ENCODE measurements at places on chromosomes 6 and 20.

DNA sequence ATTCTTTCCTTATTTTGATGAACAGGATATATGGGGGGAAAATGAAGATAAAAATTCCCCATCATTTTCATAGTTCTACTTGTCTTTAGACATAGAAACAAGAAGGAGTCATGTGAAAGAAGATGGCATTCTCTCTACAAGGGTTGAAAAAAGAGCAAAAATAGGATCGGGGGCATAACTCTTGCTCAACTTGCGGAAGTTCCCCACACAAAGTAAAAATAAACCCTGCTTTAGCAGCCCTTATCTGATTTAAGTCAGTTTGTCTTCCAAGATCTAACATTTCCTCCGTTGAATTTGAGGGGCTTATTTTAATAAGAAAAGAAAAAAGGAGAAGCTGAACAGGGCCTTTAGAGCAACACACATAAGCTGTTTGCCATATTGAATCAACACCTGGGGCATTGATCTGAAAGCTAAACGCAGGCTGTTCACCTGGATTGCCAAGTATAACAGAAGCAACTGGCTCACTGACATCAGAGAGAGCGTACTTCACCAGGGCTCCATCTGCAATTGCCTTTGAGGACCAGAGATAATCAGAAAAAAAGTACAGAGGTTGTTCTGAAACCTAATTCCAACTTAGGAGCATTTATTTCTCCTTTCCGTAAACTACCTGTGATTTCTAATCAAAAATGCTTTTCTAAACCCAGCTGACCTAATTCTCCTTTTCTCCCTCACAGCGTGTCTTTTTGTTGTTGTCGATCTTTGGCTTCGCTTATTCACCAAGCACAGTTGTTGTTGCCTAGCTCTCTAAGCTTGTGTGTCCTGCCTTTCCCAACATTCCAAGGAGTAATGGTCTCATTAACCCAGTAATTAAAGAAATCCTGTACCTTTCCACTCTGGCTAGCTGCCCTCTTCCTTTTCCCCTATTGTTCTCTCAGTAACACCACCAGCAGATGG is 568.0 kb downstream of the KIF16B start:
- no peak for DNase-seq

DNA sequence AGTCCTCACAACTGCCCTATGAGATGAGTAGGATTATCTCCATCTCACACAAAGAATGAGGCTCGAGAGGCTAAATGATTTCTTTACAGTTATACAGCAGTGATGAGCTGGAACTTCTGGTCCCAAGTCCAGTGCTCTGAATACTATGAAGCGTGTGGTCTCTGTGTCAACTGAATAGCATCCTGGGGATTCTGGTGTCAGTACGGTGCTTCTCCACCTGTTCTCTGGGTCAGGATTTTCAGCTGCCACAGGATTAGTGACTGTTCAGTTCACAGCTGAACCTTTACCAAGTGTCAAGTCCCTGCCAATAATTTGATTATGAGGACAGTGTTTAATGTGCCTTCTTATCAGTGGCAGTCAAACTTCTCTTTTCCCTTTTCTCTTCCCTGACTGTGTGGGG is 5.2 kb upstream of the MAFB start:
- no peak for DNase-seq

DNA sequence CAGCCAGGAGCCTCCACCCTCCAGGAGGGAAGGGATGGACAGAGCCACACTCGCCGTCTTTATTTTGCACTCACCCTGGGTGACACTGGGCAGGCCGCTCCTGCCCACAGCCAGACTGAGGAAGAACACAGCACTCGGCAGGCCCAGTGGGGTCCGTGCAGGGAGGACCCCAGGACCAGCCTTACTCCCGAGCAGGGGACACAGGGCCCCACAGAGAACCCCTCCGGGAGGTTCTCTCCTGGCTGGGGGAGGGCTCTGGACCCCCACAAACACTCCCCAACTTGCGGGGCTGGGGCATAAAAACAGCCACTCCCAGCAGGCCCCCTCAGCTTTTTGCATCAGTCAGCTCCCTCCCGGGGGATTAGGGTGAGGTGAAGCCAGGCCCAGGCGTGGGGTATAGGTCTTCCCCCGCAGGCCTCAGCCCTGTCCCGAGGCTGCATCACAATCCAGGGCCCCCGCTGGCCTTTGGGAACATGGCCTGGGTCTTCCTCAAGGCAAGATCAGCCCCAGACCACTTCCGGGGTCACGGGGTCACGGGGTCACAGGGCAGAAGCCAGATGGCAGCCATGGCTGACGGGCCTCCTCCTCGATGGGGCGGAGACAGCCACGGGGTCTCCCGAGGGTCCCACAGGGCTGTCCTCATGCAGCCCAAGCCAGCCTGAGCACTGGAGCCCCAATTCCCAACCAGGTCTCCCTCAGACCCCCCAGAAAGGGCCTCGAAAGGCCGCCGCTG is 3.2 kb downstream of the TNFRSF6B start:
- no peak for DNase-seq

DNA sequence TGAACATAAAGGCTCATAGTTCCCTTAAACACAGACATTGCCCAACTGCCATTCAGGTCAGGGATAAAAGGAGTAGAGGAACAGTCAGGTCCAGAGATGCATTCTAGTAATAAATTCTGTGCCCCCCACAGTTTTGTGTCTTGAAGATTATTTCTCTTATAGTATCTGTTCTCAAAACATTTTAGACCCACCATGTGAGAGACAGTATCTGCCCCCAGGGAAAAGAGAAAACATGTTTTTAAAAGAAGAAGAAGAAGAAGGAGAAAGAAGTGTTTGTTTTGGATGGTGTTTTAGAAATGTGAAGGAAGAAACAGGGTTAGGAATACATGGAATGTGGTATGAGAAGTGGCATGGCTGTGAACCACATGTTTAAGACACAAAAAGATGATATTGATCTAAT is 629.6 kb upstream of the EPHA7 start:
- no peak for DNase-seq

- no peak for DNase-seq
Measured at GRCh38 chr6:158067436-158068015, 85.9 kb downstream of the SYNJ2 start.

DNA sequence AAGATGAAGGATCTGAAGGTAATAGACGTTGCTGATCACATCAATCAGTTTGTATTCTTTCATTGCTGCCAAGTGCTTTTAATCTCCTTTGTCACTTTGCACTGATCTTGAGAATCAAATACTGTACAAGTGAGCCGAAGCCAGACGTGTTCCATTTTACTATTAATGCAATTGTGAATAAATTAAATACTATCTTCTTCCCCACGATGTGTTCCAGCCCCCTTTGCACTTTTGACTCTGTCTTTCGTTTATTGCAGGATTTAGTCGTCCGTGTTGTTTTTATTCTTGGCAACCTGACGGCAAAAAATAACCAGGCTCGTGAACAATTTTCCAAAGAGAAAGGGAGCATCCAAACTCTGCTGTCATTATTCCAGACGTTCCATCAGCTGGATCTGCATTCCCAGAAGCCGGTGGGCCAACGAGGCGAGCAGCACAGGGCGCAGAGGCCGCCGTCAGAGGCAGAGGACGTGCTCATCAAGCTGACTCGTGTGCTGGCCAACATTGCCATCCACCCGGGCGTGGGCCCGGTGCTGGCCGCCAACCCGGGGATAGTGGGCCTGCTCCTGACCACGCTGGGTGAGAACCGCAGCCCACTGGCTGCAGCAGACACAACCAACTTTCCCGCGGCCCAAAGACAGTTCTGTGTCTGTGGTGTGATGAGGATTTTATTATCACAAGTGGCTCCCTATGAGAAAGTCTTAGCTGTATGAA is 104.7 kb downstream of the ARMC2 start:
- DNase-seq: no peak

- DNase-seq: no peak
Measured at GRCh38 chr20:63363981-63364561, 2.9 kb upstream of the CHRNA4 start.

DNA sequence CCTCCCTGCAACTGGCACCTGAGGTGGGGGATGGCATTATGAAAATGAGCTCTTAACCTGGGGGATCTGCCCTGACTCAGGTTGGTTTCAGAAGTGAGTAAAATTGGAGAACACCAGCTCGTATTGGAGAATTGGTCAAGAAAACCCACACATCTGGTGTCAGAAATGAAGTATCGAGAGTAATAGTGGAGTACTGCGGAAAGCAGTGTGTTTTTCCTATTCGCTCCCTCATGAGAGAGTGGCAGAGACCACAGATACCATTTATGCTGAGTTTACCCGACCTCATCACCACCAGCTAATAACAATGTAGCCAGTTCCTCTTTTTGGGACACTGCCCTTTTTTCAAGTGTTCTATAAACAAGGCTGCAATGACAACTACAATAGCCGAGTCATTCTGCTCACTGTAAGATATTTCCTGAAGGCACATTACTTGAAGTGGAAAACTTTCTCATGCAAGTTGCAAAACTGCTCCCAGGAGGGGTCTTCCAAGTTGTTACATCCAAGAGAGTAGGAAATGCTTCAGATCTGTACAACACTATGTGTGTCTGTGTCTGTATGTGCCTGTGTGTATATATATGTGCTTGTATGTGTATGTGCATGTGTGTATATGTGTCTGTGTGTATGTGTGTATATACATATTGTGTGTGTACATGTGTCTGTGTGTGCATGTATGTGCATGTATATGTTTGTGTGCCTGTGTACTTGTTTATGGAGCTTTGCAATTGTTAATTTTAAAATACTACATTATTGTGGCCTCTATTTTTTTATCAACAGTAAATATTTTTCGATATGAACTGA is 106.0 kb upstream of the CST7 start:
- no peak for DNase-seq

GRCh38 chr6:34573567-34574183 is 17.5 kb upstream of the SPDEF start:
- DNase-seq: no peak

DNA sequence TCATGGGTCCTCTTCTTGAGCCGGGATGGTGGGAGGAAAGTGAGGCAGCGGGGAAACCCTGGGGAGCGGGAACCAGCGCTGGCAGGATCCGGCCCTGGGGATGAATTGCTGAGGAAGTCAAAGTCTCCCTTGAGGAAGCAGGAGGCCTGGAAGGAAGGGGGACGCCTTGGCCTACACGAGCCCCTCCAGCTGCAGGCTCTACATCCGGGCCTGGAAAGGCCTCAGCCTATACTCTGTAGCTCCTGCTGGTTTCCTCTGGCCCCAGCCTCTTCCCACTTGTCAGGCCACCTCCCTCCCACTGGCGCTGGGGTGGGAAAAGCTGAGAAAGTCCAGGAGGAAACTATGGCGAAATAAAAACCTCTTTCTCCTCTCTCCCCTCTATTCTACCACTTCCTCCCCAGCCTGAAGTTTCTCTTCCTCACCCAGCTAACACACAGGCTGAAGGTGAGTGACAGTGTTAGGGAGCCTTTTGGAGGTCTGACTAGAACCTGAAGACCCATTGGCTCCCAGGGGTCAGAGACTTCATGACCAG is 14.9 kb downstream of the TREML2 start:
- DNase-seq: peak; percentile 58

DNA sequence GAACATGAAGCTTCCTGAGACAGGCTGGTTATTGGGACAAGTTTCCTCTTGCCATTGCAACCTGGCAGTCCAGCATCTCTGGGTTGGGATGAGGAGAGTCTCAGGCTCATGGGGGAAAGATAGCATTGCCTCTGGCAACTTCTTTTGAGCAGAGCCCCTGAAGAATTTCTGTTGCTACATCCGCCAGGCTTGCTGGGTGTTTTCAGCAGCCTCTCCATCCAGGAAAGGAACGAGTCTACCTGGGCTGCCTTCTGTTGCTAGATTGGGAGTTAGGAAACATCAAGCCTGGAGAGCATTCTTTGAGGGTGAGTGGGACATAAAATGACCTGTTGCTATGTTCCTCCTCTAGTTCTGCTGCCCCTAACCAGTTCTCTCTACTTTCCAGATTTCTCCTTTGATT is 313.5 kb downstream of the RFPL4B start:
- no peak for DNase-seq

DNA sequence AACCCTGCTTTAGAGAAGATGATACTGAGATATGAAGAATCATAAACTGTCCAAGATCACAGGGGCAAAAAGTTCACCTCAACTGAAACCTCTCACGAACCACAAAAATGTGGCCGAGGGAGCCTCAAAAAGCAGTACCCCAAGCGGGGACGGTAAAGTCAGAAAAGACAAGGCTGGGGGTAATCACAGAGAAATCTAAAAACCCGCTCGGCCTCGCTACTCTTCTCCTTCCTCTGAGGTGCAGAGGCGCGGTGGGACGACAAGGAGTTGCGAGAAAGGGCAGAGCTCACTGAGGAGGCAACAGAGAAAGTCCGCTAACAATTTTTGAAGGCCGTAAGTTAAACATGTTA is 356 bp upstream of the IRAK1BP1 start:
- DNase-seq: no peak

DNA sequence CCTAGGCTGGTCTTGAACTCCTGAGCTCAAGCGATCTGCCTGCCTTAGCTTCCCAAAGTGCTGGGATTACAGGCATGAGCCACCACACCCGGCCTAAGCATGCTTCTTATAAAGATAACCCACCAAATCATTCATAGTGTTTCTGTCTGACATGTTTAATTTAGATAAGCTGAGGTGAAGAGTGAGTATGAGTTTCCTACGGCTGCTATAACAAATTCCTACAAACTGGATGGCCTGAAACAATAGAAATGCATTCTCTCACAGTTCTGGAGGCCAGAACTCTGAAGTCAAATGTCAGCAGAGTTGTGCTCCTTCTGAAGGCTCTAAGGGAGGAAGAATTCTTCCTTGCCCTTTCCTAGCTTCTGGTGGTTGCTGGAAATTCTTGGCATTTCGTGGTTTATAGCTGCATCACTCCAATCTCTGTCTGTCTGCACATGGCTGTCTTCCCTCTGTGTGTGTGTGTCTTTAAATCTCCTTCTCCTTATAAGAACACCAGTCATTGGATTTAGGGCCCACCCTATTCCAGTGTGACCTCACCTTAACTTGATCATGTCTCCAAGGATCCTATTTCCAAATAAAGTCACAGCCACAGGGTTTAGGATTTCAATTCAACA is 29.9 kb downstream of the MAPK13 start:
- DNase-seq: no peak

DNA sequence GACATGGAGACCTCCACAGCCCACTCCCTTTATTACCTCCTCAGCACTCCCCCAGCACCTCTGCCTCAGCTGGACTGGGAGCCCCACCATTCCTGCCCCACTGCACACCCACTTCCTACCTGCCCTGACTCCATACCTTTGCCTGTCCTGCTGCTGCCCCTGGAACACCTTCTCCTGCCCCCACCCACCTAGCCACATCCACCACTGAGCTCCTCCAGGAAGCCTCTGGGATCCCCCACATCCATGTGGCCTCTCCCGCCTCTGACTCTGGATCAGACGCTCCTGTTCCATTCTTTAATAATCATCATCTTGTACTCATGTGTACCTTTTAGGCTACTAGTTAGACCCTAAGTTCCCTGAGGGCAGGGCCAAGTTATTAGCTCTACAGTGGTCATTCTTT is 2.2 kb upstream of the SDCBP2 start:
- DNase-seq: peak; percentile 26

Data from right atrium auricular region (tissue), 2 donors.